ENCODE measurements at places on chromosomes 11 and 22. TPM values are rescaled to one million over a fixed set of nuclear protein-coding genes. Genes with fewer than 3 reads are reported as not detected.

CARD18 gene
- not detected for total RNA-seq

CADM1 gene
- 12.5 TPM for total RNA-seq

TRIM49D1 gene
- total RNA-seq: not detected

LRRC4C gene
- 0.22 TPM for total RNA-seq

P2RX6 gene
- not detected for total RNA-seq

RELA gene
- total RNA-seq: 48.8 TPM

DNA sequence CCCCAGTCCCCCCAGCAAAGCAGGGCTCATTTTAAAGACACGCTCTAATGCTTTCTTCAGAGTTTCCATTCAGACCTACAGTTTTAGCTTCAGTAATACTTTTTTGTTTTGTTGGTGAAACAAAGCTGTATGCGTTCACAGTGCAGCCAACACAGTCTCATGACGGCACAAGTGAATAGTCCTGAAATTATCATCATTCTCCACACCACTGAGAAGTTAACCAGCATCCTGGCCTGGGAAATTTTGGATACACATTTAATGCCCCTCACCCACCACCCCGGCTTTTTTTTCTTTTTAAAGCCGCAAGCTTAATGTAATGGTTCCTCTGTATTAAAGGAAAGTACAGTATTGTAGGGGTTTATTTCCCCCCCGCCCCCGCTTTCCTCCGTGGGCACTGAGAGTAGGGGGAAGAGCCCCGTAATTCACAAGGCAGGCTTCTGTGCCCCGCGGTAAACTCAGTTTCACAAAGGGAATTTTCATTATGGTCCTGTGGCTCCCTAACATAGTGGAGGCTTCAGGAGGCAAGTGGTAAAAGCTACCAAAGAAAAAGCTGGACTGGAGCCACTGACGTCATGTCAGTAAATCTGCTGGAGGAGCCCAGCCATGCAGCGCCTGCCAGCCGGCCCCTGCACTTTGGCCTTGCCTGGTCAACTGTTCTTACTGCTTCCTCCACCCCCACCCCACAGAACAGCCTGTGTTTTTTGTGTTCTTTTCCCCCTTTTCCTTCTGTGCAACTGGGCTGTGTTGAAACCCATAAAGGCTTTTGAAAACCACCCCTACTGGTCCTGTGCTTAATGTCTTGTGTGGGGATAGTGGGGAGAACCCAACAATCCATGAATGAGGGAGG lies 18.2 kb downstream of the TEAD1 start:
- no peak overlapping the region for H3K27ac ChIP-seq
- DNase-seq: no peak
- H3K36me3 ChIP-seq: no peaks in the 10 kb centered on the region
- peaks cover 2% of the 10 kb centered on the region for H3K27me3 ChIP-seq
- peaks cover 47% of the 10 kb centered on the region for H3K4me1 ChIP-seq

- no peak for DNase-seq
- H3K36me3 ChIP-seq: peaks cover 96% of the 10 kb centered on the region
- no peaks in the 10 kb centered on the region for H3K4me1 ChIP-seq
- no peak overlapping the region for H3K27ac ChIP-seq
- H3K4me3 ChIP-seq: no peak overlapping the region
These were observed 8.5 kb upstream of the SLC25A18 start for GRCh38 chr22:17554814-17555213.

- DNase-seq: no peak
- no peaks in the 10 kb centered on the region for H3K36me3 ChIP-seq
- H3K27me3 ChIP-seq: no peaks in the 10 kb centered on the region
- H3K4me3 ChIP-seq: no peak overlapping the region
These were observed 12.0 kb downstream of the ETS1 start for GRCh38 chr11:128575174-128575960.

- no peaks in the 10 kb centered on the region for H3K36me3 ChIP-seq
- no peak for DNase-seq
- H3K4me3 ChIP-seq: no peak overlapping the region
- no peak overlapping the region for H3K27ac ChIP-seq
These were observed 686.3 kb downstream of the NTM start for GRCh38 chr11:132056689-132057088.

- no peaks in the 10 kb centered on the region for H3K27me3 ChIP-seq
- H3K27ac ChIP-seq: no peak overlapping the region
- DNase-seq: no peak
- H3K36me3 ChIP-seq: peaks cover 2% of the 10 kb centered on the region
These were observed 132.3 kb downstream of the TRIM44 start for GRCh38 chr11:35794850-35795249.

DNA sequence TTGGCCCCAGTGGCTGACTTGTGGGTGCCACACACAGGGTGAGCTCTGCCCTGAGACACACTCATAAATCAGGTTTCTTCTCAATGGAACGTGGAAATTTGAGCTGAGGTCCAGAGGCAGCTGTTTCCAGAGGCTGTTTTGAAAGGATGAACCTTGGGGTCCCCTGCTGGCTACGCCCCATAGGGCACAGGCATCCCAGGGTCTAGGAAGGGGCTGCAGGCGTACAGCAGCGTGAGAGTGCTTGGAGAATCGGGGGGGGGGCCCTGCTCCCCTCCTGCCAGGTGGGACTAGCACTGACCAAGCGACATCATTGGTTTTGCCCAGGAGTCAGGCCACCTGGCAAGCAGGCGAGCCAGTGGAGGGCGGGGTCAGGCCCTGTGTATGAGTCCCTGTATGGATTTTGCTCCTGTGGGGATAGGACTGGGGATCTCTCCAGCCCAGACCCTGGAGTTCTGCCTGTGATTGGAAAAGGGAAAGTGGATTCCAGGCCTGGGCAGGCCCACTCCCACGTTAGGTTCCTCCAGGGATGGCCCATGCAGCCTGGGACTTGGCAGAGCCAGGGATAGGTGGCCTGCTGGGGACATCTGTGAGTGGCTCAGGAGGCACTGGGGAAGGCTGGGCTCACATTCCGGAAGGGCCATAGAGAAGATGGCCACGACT lies 61.0 kb downstream of the FBXO7 start:
- peaks cover 22% of the 10 kb centered on the region for H3K36me3 ChIP-seq
- H3K27ac ChIP-seq: no peak overlapping the region
- H3K27me3 ChIP-seq: no peaks in the 10 kb centered on the region
- H3K4me1 ChIP-seq: no peaks in the 10 kb centered on the region

DNA sequence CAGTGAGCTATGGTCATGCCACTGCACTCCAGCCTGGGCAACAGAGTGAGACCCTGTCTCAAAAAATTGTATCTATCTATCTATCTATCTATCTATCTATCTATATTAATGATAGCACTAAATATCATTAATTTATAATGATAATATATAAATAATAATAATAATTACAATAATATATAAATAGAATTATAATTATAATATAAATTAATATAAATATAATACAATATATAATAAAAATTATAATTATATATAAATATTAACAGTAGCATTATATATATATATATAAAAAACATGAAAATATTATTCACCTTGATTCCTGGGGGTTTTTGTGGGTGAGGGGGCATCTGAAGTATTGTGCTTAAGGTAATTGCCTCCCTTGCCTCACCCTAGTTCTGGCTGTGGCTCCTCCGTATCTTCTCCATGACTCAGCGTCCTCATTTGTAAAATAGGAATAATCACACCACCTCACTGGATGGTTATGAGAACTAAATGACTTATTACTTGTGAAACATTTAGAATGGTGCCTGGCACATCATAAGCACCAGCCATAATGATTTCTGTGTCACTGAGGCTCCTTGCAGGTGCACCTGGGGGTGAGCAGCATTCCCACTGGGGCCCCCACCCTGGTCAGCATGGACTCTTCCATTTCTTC lies 18.8 kb downstream of the RASD2 start:
- no peak overlapping the region for H3K4me3 ChIP-seq
- H3K27ac ChIP-seq: no peak overlapping the region
- no peaks in the 10 kb centered on the region for H3K36me3 ChIP-seq
- DNase-seq: no peak
- H3K27me3 ChIP-seq: no peaks in the 10 kb centered on the region

- H3K27me3 ChIP-seq: no peaks in the 10 kb centered on the region
- no peak overlapping the region for H3K4me3 ChIP-seq
- H3K4me1 ChIP-seq: no peaks in the 10 kb centered on the region
- DNase-seq: no peak
- no peaks in the 10 kb centered on the region for H3K36me3 ChIP-seq
- no peak overlapping the region for H3K27ac ChIP-seq
These were observed 5.1 kb downstream of the SUSD2 start for GRCh38 chr22:24186352-24186740.

DNA sequence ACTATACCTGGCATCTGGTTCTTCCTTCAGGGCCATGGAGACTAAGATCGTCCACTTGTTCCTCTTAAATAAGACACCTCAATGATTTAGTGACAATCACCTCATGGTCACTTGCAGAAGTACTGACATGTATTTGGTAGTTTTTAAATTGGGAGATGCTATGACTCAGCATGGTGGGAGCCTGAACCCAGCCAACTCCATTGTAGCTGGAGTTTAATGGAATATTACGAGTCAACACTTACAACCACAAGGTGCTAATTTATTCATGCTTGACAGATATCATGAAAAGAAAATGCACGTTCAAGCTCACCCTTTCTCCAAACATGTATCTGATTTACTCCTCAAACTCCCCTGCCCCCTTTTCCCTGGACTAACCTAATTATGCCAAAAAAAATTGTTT lies 16.6 kb upstream of the APOL3 start:
- no peak overlapping the region for H3K27ac ChIP-seq
- DNase-seq: no peak
- no peaks in the 10 kb centered on the region for H3K4me1 ChIP-seq
- H3K27me3 ChIP-seq: no peaks in the 10 kb centered on the region

DNA sequence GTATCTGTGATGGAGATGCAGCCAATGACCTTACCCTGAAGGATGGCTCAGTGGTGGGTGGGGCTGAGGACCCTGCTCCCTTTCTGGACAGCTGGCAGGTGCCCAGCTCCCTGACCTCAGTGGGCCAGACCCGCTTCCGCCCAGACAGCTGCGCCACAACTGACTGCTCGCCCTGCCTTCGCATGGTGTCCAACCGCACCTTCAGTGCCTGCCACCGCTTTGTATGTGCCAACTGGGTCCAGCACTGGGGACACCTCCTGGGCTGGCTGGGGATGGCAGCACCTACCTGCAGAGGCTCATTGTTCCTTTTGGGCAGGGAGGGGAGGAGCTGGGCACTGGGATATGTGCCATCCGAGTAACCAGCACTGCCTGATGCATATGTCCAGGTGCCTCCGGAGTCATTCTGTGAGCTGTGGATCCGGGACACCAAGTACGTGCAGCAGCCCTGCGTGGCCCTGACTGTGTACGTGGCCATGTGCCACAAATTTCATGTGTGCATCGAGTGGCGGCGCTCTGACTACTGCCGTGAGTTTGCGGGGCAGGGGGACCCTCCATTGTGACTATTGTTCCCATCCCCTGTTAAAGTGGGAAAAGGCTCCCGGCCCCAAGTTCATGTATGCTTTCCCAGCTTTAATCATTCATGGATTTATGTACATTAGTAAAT lies 84.8 kb downstream of the OTOG start:
- H3K27me3 ChIP-seq: no peaks in the 10 kb centered on the region
- no peaks in the 10 kb centered on the region for H3K36me3 ChIP-seq
- H3K27ac ChIP-seq: no peak overlapping the region
- no peak overlapping the region for H3K4me3 ChIP-seq
- DNase-seq: no peak
- no peaks in the 10 kb centered on the region for H3K4me1 ChIP-seq

DNA sequence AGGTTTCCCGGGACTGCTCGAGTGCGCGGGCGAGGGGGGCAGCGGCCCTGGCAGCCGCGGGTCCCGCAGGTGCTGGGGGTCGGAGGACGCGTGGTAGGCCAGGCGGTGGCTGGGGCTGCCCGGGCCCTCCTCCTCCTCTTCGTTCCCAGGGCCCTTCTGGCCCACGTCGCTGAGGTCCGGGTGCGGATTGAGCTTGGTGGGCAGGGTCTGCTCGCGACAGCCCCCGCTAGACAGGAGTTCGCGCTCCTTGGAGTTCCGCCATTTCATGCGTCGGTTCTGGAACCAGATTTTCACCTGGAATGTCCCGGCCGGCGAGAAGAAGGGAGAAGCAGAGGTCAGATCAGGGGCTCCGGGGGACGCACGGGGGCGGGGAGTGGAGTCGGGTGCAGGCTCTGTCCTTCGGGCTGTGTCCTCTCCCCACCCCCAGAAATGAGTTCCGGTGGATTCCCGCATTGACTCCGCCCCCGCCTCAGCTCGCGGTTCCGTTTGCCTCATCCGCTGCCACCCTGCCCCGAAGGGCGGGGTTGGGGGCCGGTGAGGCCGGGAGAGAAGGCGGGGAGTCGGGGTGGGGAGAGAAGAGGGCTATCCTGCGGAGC lies 3.9 kb downstream of the DBX1 start:
- H3K36me3 ChIP-seq: no peaks in the 10 kb centered on the region
- DNase-seq: peak; percentile 86
- H3K27ac ChIP-seq: no peak overlapping the region

DNA sequence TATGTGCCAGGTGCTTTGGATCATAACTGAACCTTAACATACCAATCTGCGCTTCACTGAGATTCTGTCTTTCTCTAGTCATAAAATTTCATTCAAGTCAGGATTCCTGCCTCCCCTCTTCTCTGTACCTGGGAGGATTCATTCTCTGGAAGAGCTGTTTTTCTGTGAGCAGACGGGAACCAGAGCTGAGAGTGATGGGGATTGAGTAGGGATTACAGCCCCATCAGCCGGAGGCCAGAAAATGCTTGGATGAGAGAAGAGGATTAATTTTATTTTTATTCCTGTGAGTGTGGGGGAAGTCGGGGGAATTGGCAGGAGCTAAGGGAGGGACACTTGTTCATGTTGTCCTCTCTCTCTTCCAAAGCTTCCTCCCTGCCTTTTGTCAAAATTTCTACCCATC lies 4.7 kb downstream of the STX3 start:
- H3K4me1 ChIP-seq: 0 out of 2 replicates have a peak, but pooled peaks cover 4% of the 10 kb centered on the region
- peaks cover 5% of the 10 kb centered on the region for H3K36me3 ChIP-seq

DNA sequence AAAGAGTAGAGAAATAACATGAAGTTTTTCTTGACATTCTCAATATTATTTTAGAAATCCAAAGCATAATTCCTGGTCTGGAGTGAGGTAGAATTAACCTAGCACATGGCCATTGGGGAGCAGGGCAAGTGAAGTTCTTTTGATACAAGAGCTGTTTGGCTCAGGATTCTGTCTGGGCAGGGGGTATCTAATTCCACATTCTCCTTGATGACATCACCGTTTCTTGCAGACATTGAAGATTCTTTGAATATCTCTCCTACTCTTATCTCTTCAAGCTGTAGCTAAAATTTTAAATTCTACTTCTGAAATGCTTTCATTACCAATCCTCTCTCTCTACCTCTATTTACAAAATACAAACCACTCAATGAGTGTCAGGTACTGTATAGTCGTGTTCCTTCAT lies 138.2 kb upstream of the TENM4 start:
- no peaks in the 10 kb centered on the region for H3K27me3 ChIP-seq
- H3K27ac ChIP-seq: no peak overlapping the region
- no peaks in the 10 kb centered on the region for H3K36me3 ChIP-seq
- DNase-seq: no peak
- no peaks in the 10 kb centered on the region for H3K4me1 ChIP-seq

All from H9 (cell line).